LoVo (cell line): ENCODE measurements at places on chromosomes 5 and 9.
A peak's percentile ranks its signal among the peaks of the same experiment; 100 is the strongest.

GRCh38 chr9:79287708-79288290, 284.0 kb upstream of the TLE4 start:
- no peak for DNase-seq

GRCh38 chr5:157214415-157214814, 33.8 kb downstream of the ITK start:
- DNase-seq, result no peak

DNA sequence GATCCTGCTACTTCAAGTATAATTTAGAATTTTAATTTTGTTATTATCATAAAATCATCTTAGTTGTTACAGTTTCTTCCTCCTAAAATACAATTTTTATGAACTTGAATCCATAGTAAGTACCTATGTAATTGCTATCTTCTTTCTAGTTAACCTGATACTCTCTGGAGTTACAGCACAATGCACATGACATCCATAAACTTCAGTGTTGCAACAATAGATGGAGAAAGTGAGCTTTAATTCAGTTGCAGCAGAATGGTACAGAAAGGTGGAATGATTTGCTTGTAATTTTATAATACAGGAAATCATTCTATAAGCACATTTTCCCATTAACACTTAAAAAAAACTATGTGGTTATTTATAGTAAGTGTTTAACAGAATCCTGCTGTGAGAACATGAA, 372.0 kb downstream of the CDH9 start:
- no peak for DNase-seq

DNA sequence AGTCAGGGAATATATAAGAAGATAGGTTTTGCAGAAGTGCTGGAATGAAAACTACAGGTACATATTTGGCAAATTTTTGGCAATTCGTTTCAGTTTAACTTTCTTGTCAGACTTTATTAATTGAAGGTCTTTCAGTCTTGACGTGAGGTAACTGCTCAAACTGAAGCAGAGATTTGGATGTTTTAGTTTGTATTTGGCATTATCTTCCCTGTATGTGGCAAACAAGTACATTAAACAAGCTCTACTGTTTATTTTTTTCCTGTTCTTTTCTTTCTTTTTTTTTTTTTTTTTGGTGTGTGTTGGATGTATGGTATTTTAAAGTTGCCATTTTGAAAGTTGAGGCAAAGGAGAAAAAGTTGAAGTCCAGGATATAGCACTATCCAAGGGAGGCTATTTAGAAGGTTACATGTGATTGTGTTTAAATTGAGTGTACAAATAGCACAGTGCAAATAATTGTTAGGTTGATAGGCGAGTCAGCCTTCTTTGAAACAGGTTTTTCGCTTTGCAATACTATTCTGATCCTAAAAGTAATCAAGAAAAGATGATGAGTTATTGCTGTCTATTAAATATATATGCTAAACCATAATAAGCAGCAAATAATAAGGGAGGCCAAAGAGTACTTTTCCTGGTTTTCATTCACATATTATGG, 2.2 kb downstream of the PBX3 start:
- no peak for DNase-seq

- no peak for DNase-seq
These were observed 73.7 kb upstream of the PJA2 start for GRCh38 chr5:109483395-109483971.

DNA sequence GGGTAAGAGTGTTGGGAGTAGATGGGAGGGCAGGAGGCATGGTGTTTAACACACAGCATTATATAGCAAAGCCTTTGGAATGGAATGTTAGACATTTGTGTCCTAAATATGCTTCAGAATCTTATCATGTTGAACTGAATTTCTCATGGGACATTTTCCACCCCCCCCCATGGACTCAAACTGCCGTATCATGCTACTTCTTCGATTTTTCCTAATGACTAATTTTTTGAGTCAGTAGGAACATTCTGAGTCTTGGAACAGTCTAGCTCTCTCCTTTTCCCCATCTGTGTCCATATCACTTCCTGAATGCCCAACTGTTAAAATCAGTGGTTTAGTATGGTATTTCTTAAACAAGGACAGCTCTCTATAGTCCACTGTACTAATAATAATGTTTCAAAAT, 380.6 kb downstream of the TLE4 start:
- no peak for DNase-seq

DNA sequence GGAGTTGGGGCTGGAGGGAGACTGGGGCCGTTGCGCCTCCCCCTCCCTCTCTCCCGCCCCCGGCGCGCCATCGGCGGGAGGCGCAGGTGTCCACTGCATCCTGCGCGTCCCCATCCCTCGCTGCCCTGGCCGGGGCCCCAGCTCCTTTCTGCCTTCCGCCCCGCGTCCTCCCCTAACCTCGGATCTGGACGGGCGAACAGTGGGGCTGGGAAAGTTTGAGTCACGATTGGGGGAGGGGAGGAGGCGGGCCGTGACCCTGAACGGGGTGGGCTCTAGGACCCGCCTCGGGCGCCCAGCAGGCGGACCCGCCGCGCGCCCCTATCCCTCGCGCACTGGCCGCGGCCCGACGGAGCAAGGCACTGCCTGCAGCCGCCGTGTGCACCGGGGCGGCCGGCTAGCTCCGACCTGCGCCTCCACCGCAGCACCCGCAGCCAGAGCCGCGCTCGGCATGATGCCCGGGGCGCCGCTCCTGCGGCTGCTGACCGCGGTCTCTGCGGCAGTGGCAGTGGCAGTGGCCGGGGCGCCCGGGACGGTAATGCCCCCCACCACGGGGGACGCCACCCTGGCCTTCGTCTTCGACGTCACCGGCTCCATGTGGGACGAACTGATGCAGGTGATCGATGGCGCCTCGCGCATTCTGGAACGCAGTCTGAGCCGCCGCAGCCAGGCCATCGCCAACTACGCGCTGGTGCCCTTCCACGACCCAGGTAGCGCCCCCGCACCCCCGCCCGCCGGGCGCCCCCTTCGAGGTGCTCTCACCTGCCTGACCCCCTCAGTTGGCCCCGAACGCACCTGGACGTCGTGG, at the start of gene HMCN2:
Gene HMCN2, plus strand, starts transcription at position 330 of the 805 bp plus-strand sequence. Its CDS starts 119 bp downstream, at position 449.
- DNase-seq, result no peak

- no peak for DNase-seq
These were observed 20.9 kb downstream of the FAM13B start for GRCh38 chr5:138011991-138012390.

GRCh38 chr9:131275332-131276093, 797 bp downstream of the FAM78A start:
- no peak for DNase-seq

DNA sequence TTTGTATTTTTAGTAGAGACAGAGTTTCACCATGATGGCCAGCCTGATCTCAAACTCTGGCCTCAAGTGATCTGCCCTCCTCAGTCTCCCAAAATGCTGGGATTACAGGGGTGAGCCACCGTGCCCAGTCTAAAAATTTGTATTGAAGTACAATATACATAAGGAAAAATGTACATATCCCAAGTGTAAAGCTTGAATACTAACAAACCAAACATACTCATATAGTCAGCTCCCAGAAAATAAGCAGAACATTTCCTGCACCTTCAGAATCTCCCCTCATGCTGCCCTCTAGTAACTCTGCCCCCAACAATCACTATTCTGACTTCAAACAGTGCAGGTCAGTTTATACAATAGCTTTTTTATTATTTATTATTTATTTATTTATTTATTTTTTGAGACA, 1.6 kb upstream of the NOL6 start:
- DNase-seq, result no peak

GRCh38 chr9:124355941-124356744, 59.1 kb downstream of the PSMB7 start:
- DNase-seq, result no peak

DNA sequence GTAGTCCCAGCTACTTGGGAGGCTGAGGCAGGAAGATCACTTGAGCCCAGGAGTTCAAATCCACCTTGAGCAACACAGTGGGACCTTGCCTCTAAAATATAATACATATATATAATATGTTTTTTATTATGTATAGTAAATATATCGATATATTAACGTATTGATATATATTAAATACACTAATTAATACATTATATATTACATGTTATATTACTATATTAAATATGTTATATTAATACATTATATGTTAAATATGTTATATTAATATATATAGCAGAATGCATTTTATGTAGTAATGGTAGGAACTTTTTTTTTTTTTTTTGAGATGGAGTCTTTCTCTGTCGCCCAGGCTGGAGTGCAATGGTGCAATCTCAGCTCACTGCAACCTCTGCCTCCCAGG, 18.1 kb upstream of the BNC2 start:
- no peak for DNase-seq

- DNase-seq, result no peak
These were observed 366.0 kb downstream of the HTR1A start for GRCh38 chr5:63596254-63596653.

DNA sequence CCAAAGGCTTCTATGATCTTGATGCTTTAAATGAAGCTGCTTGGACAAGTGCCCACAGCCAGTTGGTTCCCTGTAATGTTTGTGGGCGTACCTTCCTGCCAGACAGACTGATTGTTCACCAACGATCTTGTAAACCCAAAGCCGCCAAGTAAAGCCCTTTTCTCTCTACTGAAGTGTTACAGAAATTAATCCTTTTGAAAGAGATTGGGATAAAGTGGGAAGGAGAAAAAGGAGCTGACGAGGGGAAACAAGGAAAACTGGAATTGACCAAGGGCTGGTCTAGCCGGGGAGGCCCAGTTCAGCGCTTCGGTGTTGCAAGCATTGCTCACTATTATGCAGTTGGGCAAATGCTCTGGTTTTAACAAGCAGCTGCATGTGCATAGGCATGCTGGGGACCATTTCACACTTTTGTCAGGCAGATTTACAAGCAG, 53.2 kb downstream of the ZNF474 start:
- peak; percentile 36 for DNase-seq

DNA sequence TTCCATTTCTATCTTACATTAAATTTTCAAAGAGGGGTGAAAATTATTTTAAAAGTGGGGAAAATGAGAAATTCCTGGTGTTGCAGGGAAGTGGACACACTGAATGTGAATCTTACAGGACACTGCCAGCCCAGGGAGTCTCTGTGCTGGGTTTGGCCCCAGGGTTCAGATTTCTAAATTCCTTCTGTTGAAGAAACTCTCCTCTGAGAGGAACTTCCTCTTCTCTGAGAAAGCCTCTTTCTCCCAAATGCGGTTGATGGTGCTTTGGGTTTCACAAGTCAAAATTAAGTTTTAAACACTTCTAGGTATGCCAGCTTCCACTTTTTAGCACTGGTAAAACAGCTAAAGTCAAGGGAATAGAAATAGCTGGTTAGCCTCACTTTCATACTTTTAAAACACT, 317.9 kb upstream of the ITGA1 start:
- DNase-seq, result no peak

- DNase-seq, result no peak
These were observed 194.4 kb downstream of the ARRDC3 start for GRCh38 chr5:91188755-91189154.

GRCh38 chr9:27870404-27870803, 297.1 kb upstream of the C9orf72 start:
- DNase-seq, result no peak

DNA sequence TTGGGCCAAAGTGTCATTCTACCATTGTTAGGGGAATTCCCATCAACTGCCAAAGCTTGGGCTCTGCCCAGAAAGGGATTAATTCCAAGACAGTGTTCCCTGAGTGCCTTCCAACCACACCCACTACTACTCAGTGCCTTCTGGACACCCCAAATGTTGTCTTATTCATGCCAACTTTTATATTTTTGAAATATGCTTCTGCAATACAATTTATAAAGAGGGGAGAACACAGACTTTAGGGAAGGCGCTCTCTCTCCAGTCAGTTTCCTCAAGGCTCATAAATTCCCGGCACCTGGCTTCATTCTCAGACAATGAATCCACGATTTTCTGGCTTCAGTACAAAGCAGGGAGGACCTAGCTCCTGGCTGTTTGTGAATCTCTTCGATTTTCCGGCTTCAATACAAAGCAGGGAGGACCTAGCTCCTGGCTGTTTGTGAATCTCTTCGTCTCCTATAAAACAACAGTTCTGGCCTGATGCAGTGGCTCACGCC, 120.1 kb upstream of the MYO10 start:
- DNase-seq, result peak; percentile 19

- DNase-seq, result no peak
These were observed 645.4 kb downstream of the PRELID2 start for GRCh38 chr5:145189746-145190145.

DNA sequence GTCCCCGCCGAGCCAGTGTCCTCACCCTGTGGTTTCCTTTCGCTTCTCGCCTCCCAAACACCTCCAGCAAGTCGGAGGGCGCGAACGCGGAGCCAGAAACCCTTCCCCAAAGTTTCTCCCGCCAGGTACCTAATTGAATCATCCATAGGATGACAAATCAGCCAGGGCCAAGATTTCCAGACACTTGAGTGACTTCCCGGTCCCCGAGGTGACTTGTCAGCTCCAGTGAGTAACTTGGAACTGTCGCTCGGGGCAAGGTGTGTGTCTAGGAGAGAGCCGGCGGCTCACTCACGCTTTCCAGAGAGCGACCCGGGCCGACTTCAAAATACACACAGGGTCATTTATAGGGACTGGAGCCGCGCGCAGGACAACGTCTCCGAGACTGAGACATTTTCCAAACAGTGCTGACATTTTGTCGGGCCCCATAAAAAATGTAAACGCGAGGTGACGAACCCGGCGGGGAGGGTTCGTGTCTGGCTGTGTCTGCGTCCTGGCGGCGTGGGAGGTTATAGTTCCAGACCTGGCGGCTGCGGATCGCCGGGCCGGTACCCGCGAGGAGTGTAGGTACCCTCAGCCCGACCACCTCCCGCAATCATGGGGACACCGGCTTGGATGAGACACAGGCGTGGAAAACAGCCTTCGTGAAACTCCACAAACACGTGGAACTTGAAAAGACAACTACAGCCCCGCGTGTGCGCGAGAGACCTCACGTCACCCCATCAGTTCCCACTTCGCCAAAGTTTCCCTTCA, 1.4 kb downstream of the GLIS3 start:
- DNase-seq, result peak; percentile 58

DNA sequence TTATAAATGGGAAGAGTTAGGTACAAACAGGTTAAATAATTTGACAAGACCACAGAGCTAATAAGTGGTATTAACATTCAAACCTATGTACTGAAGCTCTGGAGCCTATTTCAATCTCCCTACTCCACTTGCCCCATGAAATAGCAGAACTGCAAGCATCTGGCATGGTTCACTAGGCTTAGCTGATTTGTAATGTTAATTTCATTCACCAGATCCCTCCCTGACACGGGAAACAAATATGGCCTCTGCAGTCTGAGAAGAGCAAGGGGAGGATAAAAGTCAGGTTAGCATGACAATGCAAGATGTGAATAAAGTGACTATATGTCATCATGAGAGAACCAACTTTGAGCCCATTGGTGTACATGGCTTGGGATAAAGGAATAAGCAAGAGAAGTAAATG, 428.8 kb downstream of the BRINP1 start:
- no peak for DNase-seq

DNA sequence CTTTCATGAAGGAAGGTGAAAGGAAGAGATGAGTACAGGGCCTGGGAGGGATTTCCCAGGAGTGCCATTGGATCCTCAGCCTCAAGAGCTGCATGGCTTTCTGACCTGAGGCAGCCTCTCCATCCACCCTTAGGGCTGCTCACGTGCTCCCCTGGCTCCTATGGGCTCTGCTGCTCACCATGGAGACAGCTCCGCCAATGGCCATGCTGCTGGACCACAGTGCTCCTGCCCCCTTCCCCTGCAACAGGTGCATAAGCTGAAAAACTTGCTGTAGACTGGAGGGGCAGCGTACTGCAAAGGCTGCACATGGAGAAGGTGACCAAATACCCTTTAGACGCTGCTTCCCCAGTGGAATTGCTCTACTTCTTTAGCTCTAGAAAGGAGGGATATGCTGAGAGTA, 112.7 kb upstream of the PANK3 start:
- DNase-seq, result no peak
